NCI-H1694 (cell line): ENCODE measurements at places on chromosomes 12 and 14.

DNA sequence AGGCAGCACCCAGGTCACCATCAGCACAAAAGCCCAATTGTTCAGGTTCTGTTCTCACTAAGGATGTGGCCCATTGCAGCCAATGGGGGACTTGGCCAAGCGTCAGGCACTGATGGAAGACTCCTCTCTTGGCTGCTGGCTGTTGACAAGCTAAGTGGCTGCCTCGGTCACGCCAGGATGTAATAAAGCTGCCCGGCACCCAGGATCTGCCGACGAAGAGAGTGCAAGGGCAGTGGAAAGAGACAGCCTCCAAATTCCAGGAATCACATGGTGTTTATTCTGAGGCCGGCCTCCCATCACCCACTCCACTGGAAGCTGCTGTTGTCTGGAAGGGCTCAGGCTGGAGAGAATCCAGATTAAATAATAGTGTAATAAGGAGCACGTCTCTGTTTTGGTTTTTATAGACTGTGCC lies 451.8 kb upstream of the TBX3 start:
- DNase-seq: no peak

DNA sequence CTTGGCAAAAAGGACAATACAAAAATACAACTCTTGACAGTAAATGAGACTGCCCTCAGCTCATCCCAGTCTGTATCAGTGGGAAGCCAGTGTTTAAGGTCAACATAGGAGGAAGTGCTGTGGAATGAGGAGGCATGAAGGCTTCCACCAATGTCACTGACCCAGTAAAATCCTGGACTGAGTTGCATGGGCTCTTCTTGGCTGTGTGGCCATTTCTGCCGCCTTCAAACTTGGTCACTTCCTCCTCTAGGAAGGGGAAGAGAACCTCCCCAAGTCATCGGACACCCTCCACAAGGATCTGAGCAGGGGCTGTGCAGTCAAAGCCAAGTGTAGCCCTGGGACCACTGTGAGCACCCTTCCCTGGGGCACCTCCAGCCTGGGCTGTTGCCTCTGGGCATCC lies 11.9 kb downstream of the GPR68 start:
- no peak for DNase-seq

- DNase-seq: peak; percentile 69
These were observed at the start of gene INSM2 for GRCh38 chr14:35533357-35534207. INSM2 (plus strand) TSS chr14:35534164; CDS start chr14:35534253, 89 bp downstream.

DNA sequence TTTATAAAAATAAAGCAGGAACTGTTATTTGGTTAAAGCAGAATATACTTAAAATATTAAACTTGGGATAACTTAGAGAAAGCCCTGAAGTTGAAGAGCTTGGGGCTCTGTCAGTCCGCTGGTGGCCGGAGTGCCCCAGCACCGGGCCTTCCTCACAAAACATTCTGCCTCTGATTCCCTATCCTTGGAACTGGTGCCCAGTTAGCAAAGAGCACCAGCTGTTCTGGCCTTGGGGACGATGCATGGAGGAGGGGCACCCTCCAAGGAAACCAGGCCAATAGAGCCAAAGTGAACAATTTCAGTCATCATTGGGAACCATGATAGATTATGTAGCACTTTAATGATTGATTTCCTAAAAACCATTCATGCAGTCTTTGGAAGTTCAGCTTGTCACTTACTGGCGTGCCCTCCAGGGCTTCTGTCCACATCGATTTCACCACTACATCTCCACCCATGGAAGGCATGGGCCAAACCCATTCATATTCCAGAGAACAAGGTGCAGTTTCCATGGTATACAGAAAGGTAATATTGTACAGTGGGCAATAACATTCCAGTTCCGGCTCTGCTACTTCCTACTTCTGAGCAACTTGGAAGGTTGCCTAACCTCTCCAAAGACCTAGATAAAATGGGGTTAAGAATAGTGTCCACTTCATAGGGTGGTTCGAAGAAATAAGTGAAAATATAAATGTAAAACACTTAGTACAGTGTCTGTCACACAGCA lies 145.9 kb downstream of the ETV6 start:
- DNase-seq: no peak

DNA sequence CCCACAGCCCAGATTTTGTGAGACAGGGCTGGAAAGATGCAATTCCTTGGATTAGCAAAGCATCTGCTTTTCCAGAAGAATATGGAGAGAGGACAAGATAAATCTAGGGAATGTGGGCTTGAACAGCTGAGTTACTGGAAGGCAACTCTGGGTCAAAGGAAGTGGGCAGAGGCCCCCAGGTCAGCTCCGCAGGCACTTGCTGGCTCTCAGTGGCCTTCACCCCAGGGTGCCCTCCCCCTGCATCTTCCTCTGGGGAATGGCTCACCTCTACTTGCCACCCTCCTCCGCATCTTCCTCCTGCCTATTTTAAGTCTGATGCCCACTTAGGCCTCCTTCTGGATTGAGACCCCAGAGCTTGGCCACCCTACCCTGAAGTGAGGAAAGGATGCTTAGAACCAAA lies 10.5 kb upstream of the PNMA1 start:
- no peak for DNase-seq
